ENCODE measurements at places on chromosomes 7 and 10.

- DNase-seq: no peak
Observed at GRCh38 chr10:116891208-116891607, 41.9 kb downstream of the ENO4 start.

GRCh38 chr7:83441-83840 is 108.9 kb upstream of the FAM20C start:
- DNase-seq: no peak

GRCh38 chr10:88152728-88153133 is 289.3 kb downstream of the PTEN start:
- peak; percentile 16 for DNase-seq

- no peak for DNase-seq
Observed at GRCh38 chr10:130227883-130228282, 91.7 kb downstream of the GLRX3 start.

DNA sequence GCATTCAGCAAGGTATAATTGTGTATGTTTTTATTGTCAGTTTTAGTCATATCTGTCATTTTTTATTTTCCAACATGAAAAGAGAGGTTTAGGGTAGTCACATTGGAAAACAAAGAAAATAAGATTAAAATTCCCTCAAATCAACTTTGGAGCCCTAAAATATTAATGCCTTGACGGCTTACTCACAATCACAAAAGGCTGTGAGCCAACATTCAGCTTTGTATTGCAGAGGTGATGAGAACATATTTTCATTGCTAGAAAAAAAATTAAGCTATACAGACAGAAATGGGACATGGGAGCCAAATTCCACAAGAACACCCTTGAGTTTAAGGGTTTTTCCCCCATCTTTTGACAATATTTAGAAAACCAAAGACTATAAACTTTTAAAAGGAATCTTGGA is 30.2 kb downstream of the CALD1 start:
- DNase-seq: no peak

GRCh38 chr7:41940760-41941343 is 238.0 kb upstream of the INHBA start:
- DNase-seq: no peak

DNA sequence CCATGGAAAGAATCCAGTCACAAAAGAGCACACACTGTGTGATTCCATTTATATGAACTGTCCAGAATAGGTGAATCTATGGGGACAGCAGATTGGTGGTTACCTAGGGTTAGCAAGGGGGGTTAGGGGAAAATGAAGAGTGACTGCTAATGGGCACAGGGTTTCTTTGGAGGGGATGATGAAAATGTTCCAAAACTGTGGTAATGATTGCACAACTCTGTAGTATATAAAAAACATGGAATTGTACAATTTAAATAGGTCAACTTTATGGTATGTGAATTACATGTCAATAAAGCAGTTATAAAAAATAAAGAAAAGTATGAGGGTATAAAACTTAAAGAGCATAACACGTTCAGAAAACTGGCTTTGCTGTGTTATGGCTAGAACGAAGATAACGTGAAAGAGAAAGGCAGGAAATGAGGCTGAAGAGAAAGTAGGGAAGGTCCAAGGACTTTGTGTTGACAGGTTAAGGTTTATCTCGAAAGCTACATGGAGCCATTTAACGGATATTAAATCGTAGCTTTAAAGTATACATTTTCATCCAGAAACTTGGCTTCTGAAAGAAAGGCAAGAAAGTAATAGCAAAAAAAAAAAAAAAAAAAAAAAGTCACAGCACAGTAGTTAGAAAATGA is 26.4 kb upstream of the MSS51 start:
- DNase-seq: no peak

GRCh38 chr7:47149971-47150370 is 431.9 kb downstream of the TNS3 start:
- DNase-seq: no peak

GRCh38 chr10:77782328-77783061 is 144.1 kb downstream of the DLG5 start:
- no peak for DNase-seq

GRCh38 chr10:35259769-35260397 is 76.4 kb upstream of the CCNY start:
- DNase-seq: no peak

DNA sequence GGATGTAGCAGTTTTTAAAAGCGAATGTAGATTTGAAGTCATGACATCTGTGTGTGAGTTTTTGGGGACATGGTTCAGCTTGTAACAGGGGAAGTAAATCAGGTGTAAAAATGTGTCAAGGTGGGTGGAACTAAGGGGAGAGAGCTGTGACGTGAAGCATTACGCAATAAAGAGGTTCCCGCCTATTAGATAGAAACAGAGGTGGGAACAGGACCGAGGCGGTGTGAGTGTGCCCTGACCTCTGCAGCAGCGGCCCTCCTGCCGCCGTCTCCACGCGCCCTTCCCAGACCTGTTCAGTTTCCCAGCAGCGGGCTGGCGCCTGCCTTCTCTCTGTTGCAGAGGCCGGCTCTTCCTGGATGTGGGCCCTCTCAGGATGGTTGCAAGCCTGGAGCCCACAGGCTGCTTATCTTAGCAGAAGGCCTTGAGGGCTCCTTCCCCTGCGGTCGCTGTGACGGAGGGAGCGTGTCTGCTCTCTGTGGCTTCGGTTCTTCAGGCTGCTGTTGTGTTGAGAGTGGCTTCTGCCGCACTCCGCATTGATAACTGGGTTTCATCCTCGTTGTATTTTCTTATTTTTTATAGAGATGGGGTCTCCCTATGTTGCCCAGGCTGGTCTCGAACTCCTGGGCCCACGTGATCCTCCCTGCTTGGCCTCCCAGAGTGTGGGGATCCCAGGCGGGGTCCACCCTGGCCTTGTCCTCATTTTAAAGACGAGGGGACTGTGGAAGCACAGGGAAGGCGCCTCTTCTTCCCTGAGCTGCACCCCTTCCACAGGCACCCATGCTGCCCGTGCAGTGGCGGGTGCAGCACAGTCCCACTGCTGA is 65.0 kb downstream of the DNAJB6 start:
- DNase-seq: no peak

DNA sequence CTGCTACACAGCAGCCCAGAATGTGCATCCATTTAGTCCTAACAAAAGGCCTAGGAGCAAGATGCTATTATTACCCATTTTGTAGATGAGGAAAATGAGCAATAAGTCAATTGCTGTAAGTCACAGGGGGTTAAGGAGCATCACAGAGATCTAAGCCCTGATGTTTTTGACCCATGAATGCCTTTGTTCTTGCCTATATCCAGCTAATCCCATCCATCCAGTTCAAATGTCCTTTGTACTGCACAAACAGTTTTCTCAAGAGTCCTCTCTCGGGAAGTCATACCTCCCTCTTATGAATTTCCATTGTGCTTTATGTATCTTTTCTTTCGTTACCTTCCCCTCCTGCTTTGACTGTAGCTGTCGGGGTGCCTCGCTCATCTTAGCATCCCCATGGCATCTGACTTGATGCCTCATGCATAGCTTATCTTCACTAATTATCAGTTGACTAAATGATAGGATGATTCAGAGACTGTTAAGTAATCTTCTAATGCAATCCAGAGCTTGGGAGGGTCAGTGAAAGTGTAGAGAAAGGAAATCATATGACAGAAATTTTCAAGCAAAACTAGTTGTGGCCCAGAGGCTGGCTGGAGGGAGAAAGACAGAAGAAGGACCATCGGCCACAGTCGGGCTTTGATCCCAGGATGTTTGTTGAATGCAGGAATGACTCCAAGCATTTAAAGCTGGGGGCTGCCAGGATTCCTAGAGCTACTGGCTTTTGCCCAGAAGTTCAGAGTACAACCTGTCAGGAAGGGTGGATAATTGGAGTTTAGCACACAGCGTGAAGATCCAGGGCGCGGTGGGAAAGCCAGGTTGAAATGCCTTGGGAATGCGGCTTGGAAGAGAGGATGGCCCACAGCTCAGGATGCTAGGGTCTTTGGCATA is 23.5 kb downstream of the BLVRA start:
- DNase-seq: no peak

- no peak for DNase-seq
Observed at GRCh38 chr7:23357190-23358093, 58.3 kb downstream of the MALSU1 start.

DNA sequence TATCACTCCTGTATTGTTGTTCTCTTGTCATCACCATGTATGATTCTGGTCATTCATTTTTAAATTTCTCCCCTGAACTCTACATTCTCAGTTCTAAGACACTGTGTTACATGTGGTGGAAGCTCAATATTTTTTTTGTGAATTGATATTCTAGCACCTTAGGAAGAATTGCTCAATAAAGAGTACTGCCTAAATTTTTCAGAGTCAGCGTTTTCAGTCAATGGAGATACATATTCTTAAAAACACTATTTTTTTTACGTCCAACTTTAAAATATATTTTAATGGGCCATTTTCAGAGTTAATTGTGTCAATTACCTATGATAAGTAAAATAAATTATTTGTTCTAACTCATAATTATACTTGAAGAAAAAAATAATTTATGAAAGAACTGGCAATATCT is 210.4 kb upstream of the PLXDC2 start:
- DNase-seq: no peak

DNA sequence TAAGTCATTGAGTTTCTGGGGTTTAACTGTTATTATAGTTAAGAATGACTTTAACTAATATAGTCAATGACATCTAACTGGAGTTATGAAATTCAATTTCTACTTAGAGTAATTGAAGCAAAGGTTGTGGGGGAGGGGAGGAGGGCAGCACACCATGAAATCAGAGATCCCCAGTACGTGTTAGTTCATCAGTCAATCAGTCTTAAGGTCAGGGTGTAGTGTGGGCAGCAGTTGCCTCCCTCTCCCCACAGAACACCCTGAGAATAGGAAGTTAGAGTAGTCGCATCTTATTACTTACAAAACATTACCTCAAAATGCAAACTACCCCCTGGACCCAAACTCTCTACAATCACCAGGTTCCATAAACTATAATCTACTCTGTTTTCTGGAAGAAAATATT is 7.0 kb upstream of the HPS1 start:
- DNase-seq: no peak

- no peak for DNase-seq
Observed at GRCh38 chr10:105284476-105285215, 643.6 kb downstream of the SORCS3 start.

GRCh38 chr10:23445591-23445990 is 6.7 kb downstream of the OTUD1 start:
- no peak for DNase-seq

- DNase-seq: no peak
Observed at GRCh38 chr7:149686011-149686410, 87.4 kb downstream of the ZNF467 start.

GRCh38 chr7:151311294-151311864 is 30.2 kb upstream of the NUB1 start:
- no peak for DNase-seq

DNA sequence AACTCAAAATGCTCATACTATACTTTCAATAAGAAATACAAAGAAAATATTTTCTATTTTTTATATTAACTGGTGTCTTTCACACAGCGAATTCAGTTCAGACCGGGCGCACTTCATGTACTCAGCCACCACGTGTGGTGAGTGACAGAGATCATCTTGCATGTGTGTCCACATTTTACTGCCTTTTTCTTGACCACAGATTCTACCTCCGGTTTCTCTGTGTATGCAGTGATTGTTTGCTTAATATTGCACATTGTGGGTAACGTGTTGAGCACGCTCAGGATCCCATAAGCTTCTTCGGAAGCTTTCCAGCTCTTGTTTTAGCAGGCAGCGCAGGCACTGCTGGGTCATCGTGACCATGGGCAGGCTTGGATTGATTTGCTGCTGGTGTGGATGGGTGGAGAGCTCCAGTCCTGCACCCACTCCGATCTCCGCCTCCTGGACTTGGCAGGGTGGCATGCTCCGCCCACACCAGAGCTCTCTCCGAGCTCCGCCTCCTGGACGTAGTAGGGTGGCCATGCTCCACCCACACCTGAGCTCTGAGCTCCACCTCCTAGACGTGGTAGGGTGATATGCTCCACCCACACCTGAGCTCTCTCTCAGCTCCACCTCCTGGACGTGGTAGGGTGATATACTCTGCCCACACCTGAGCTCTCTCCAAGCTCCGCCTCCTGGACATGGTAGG is 253.3 kb downstream of the DIP2C start:
- DNase-seq: no peak

DNA sequence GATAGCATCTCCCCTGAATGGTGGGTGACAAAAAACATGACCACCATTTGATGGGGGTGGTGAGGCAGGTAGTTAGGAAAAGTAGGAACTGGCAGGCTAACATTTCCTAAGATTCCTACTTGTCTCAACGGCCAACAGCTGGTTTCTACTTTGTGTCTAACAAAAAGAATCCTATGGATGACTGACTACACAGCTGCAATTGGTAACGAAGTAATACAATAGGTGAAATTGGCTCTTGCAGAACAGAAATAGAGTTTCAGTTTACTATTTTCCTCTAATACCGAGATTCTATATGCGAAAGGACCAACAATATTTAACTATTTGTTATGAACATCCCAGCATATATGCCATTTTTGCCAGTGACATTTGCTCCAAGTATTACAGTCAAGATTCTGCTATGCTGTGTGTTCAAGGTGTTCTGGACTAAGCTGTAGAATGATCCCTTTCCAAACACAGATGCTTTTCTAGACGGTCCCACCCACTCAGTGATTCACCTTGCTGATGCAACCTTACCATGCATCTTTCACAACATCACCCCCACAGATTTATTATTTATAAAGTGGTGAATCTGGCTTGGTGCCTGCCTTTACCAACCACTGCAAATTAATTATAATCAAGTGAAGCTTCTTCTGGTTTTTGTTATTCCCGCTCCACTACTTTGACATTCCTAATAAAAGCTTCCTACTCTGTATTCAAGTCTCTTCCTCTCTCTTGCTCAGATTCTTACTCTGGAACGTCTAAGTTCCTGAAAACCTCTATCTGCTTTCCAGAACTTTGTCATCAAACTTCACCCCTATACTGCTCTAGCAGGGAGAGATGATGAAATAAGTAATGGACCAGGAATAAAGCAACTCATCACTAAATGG is 16.8 kb downstream of the BBIP1 start:
- DNase-seq: peak; percentile 13

- no peak for DNase-seq
Observed at GRCh38 chr7:129664029-129665012, 52.8 kb downstream of the NRF1 start.

- DNase-seq: no peak
Observed at GRCh38 chr10:18472977-18473376, 178.4 kb downstream of the NSUN6 start.

DNA sequence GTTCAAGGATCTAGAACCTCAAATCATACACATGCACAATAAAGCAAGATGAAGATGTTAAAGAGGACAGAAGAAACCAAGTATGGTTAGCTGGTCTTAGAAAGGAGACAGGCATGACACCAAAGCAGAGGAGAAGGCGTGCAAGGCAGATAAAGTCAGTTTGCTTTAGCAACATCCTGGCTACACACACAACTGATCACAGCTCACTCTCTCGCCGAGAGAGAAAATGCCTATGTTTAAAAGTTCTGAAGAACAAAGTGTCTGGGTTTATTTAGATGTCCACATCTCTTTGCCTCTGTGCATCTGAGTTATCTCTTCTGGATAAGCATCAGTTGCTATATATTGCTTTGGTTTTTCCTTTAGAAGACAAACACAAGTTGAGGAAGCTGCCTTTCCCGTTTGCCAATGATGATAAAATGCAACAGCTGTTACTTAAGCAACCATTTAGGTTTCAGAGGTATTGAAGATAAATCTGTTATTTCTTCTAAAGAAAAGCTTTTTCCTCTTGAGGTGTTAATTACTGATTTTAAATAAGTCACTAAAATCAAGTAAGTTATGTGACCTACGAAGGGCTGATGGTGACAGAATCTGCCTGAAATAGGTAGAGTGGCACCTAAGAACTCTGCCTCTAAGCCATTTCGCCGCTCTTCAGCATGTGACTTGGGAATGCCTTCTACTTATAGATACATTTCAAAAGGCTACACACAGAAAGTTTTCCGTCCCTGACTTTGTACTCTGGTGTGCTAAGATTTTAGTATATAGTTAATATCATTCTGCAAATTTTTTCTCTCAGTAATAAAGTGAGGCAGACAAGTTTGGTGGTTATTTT is 146.2 kb upstream of the ASAH2 start:
- DNase-seq: no peak
